ENCODE measurements at places on chromosomes 1 and 21.

DNA sequence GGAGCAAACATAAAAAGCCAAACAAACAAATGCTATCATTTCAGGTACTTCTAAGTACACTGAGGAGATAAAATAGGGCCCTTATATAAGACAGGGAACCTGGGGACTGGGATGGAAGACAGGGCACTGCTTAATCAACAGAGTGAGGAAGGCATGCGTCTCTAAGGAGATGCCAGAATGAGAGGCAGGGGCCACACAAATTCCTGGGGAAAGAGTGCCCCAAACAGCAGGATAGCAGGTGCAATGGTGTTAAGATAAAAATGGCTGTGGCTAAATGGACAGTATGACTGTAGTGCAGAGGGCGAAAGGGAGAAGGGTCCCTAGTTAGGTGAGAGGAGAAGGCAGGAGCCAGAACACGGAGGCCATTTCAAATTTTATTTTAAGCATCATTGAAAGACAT lies 113.9 kb downstream of the ZBTB18 start:
- DNase-seq, result no peak

DNA sequence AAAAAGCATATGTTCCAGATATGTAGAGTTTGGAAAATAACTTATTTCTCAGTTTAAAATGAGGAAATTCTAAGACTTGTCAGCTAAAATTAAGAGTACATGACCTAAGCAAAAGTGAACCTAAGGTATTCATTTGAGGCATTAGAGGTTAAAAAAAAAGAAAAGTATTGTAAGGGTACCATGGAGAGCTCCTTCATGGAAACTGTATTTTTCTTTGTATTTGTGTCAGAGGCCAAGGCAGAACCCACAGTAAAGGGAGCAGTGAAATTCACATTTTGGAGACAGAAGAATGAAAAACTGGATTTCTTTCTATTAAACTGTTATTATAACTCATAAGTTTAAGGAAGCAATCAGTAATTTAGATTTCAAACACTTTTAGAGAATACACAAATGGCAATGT lies 1494.8 kb downstream of the KCNT2 start:
- DNase-seq, result peak; percentile 4

DNA sequence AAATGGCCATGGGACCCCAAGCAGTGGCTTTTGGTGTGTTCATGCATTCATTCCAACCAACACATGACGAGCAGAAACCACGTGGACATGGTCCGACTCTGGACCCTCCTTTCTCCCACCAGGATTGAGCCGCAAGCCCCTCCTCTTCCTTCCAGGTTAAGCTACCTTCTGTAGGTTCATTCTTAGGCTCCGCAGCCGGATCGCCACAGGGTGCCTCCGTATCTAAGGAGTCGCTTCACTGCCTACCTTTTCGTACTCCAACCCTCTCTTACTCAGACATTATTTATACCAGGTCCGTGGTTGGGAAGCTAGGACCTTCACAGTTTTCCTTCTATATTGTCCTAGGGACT lies 63.6 kb downstream of the RHBG start:
- DNase-seq, result no peak

DNA sequence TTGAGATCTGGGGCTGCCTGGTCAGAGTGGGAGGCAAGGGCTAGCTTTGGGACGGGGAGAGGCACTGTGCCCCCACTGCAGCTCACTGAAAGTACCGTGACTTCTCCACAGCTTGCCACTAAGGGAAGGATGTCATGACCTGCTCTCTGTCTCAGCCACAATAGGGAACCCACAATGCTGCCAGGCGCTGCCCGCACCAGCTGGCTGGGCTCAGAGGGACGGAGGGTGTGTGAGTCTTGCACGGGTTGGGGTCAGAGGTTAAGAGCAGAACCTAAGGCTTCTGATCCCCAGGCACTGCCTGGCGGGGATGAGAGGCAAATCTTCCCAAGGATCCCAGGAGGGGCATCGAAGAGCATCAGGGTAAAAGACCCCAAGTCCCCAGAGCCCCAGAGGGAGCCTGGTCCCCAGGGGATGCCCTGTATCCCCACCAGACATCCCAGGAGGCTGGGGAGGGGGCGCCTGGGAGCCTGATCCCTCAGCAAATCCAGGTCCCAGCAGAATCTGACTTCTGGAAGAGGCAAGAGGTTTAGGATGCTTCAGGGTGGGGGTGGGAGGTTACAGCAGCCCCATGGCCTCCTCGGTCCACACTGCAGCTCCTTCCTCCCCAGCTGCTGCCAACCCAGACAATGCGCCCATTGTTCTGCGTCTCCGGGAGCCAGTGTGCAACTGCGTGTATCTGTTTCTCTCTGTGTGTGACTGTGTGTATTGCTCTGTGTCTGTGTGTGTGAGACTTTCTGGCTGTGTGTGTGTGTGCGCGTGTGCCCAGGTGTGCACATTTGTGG lies 2.0 kb upstream of the MARCKSL1 start:
- no peak for DNase-seq

DNA sequence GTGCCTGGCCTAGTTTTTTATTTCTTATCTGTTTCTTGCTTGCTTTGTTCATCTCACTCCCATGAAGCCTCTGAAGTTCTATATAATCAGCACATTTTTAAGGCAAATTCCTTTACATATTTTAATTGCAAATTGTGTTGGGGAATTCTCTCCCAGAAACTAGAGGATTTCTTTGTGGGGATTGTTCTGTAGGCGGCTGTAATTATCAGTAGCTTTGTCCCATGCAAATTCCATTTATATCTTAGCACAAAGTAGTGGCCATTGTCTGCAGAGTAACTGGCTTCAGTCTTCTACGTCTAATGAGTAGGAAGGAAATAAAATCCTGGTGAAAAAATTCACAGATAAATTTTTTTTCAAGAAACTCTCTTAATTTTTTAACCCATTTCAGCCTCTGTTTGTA lies 35.7 kb downstream of the CLEC20A start:
- no peak for DNase-seq

DNA sequence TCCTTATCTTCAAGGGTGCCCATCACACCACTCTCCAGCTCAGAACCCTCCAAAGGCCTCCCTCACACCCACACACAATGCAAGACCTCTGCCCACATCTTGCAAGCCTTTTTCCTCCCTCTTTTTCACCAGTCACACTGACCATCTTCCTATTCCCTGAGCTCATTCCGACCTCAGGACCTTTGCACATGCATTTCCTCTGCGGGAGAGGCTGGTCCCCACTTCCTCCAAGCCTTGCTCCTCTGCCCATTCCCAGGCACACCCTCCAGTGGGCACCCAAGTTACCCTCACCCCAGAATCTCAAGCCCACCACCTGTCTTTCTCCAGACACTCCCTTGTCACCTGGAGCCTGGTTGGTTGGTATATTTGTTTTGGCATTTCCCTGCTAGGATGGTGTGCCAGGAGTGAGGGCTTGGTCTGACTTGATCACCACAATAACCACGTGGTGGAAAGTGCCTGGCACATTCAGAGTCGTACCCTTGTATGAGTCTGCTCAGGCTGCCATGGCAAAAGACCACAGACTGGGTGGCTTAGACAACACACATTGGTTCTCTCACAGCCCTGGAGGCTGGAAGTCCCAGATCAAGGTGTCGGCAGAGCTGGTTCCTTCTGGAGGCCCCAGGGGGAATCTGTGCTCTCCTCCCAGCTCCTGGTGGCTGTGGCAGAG lies 13.2 kb downstream of the MX2 start:
- DNase-seq, result no peak

DNA sequence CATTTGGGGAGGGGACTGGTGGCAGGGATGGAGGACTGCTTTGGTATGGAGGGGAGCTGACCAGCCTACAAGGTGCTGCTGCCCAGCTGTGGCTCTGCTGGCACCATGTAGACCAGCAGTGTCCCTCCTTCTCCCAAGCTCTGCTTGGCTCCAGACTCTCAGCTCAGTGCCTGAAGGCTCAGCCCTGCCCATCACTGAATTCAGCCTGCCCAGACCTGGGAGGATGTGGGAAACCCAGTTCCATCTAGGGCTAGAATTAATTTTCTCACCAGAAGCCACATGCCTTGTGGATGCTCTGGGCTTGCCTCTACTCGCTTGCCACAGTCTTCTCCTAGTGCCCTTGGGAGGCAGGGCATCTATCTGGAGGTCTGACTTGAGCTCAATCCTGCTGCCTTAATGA lies 195.0 kb upstream of the EDN2 start:
- DNase-seq, result no peak

DNA sequence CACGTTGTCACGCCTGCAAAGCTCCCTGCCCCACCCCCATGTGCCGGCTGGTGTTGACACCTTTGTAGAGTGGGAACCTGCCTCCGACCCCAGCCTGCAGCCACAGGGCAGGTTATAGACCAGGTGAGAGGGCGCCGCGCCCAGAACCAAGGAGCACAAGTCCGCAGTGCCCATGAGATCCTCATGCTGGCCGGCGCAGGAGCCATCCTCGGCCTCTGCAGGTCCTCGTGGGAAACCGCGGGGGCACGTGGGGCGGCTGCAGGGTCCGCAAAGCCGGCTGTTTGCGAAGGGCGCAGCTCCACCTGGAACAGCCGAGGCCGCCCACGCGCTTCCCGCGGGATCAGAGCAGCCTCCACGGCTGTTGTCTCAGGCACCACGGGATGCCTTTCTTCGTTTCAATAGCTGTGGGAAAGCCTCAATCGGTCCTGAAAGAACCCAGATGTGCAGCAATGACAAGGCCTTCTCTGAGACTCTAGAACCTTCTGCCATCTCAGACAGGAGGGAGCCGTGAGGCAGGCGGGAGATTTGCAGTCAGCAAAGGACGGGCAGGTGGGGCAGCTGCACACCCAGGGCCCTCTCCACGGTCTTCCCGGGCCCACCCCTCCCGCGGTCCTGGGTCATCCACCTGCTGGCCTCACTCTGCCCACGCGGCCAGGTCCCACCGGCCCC lies 29.9 kb downstream of the POFUT2 start:
- no peak for DNase-seq

GRCh38 chr1:15344800-15345704 lies 64.6 kb upstream of the EFHD2 start:
- DNase-seq, result no peak

DNA sequence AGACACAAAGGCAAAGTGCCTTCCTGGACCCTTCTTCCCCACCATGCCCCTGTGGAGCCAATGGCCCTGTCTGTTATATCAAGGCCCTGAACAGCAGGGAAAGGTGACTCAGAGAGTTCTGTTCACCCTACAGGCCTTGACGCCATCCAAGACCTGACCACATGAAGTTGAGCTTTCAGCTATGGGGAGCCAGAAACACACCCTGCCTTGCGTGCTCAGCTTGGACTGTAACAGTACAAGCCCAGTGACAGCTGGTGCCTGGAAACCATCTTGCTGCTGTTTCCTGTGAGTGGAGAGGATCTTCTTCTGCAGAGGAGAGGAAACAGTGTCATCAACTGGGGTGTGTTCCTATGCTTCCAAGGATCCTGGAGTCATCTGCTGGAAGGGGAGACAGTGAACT lies 165.0 kb upstream of the IRF2BP2 start:
- DNase-seq, result no peak

DNA sequence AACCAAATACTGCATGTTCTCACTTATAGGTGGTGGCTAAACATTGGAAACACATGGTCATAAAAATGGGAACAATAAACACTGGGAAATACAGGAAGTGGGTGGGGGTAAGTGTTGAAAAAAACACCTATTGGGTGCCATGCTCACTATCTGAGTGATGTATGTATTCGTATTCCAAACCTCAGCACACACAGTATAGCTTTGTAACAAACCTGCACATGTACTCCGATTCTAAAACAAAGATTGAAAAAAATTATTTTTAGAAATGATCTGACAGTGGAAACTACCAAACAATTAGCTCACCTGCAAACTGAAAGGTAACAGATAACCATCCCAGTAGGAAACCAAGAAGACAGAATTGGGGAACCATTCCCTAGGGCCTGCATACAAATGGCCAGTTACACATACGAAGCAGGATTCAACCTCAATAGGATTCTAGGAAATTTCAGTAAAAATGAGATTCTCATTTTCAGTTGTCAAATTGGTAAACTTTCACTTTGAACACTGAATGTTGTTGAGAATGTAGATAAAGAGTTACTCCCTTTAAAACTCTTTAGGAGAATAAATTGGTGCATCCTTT lies 88.1 kb upstream of the LRRC8D start:
- no peak for DNase-seq

- DNase-seq, result no peak
Observed at GRCh38 chr1:153344718-153345025, 4.0 kb downstream of the PGLYRP4 start.

- DNase-seq, result no peak
Observed at GRCh38 chr21:35227786-35228185, 178.7 kb upstream of the RUNX1 start.

DNA sequence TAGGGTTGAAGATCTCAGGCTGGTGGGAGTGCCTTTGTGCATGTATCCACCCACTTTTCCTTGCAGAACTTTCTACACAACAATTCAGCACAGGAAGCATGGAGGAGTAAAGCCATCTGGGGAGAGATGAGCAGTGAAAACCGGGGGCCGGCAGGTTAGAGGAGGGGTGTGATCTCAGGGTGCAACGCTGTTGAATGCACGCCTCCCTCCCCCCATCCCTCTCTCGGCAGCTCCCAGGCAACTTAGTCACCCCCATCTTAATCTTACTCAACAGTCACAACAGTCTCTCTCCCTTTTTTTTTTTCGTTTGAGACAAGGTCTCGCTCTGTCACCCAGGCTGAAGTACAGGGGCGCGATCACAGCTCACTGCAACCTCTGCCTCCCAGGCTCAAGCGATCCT lies 16.6 kb upstream of the ABCG1 start:
- no peak for DNase-seq

- no peak for DNase-seq
Observed at GRCh38 chr21:23960769-23961168, 1646.5 kb downstream of the MRPL39 start.

GRCh38 chr21:31022306-31022705 lies 16.0 kb downstream of the KRTAP19-8 start:
- DNase-seq, result no peak

GRCh38 chr1:200231787-200232231 lies 178.0 kb downstream of the ZNF281 start:
- DNase-seq, result peak; percentile 89

DNA sequence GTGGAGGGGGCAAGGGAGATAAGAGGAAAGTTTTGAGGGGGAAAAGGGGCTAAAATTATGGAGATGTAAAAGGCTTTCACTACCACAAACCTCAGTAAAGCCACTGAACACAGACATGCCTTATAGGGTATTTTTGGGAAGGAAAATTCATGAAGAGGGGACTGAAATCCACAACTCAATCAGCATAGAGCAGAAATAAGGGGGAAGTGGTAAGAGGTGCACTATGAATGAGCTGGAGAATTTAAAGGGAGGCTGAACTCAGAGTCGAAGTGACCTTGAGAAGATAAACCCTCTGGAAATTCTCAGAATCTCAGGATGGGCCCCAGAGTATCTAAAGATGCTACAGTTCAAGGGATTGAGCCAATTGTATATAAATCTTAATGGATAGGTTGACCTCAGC lies 15.3 kb downstream of the RHEX start:
- DNase-seq, result no peak

GRCh38 chr1:68791800-68792199 lies 294.9 kb upstream of the DEPDC1 start:
- no peak for DNase-seq

Measured in fibroblast of skin of abdomen (primary cell).